HAP-1 (cell line): ENCODE measurements at places on chromosomes 7 and 10.

- peak; percentile 38 for DNase-seq
Measured at GRCh38 chr7:25359471-25360059, 131.3 kb upstream of the NPVF start.

DNA sequence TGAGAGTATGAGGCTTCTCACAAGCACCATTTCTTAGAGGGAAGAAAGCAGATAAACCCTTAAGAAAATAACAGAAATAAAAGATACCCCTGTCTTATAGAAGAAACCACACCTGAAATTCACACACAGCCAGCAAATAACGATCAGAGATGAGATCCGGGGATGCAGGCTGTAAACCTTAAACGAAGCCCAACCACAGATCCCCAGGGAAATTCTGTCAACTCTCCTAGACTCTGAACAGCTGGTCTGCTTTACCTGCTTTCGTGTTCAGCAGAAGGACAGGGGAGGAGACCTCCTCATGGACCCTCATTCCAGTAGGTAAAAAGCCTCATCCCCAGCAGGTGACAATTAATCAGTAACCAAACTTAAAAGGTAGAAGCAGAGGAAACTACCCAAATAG is 45.0 kb downstream of the VOPP1 start:
- no peak for DNase-seq

DNA sequence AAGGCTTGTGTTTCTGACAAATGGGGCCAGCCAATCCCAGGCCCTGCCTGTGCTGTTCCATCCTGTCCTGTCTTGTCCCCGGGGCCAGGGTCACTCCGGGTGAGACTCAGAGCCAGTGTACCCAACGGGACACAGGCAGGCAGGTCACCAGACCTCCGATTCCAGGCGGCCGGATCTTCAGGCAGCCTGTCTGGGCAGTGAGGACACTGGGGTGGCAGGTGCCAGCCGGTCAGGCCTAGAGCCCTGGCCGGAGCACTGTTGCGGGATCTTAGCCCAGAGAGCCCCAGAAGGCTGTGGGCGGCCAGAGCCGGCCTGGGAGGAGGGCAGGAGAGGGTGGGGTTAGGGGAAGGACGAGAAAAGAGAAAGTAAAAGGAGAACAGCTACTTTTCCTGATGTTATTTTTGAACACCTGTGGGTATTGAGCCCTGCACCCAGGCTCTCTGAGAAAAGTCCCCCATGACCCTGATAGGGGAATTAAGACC is 134.3 kb upstream of the TNRC18 start:
- DNase-seq, result peak; percentile 28

GRCh38 chr10:118799777-118800176 is 45.0 kb upstream of the CACUL1 start:
- DNase-seq, result no peak

DNA sequence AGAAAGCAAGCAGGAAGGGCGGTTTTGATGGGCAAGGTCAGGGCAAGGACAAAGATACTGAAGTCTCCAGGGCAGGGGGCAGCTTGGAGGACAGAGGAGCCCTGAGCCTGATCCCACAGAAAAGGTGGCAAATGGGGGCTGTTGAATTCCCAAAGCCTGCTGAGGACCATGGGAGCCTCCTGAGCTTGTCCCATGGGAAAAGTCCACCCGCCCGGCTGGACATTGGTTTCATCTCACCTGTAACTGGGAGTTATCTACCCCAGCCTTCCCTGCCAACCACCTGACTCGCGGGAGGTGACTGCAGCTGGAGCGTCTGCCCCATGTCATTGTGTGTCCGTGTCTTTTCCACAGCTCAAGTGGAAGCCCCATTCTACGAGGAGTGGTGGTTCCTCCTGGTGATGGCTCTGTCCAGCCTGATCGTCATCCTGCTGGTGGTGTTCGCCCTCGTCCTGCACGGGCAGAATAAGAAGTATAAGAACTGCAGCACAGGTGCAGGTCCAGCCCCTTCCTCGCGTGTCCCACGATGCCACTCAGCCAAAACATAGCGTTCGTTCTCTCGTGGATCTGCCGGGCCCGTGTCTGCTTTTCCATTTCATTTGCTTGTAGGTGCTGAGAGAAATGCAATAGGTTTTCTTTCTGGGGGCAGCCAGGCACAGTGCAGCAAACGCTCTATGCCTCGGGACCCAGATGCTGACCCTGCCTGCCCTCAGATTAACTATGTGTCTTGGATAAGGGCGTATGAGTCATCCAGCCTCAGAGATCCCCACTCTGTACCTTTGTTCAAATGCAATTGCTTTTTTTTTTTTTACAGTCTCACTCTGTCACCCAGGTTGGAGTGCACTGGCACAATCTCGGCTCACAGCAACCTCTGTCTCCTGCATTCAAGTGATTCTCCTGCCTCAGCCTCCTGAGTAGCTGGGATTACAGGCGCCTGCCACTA is 444.5 kb upstream of the FOXK1 start:
- no peak for DNase-seq

GRCh38 chr7:92006046-92006445 is 65.4 kb downstream of the AKAP9 start:
- DNase-seq, result no peak

GRCh38 chr7:41899823-41900433 is 197.0 kb upstream of the INHBA start:
- no peak for DNase-seq

DNA sequence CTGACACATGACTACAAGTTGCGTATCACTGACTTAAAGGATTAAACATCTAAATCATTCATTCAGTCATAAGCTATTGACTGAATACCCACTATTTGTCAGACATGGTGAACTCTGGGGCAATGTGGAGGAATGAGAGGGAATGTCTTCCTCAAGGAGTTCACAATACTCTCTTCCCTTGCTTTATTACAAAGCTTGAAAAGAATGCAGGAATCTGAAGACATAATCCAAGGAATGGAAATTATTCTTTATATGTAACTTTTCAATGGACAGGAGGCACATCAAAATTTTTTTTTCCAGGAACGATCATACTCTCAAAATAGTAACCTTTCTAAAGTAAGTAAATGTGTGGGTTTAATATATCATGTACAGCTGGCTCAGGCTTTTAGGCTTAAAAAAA is 111.9 kb downstream of the ATXN7L1 start:
- no peak for DNase-seq

DNA sequence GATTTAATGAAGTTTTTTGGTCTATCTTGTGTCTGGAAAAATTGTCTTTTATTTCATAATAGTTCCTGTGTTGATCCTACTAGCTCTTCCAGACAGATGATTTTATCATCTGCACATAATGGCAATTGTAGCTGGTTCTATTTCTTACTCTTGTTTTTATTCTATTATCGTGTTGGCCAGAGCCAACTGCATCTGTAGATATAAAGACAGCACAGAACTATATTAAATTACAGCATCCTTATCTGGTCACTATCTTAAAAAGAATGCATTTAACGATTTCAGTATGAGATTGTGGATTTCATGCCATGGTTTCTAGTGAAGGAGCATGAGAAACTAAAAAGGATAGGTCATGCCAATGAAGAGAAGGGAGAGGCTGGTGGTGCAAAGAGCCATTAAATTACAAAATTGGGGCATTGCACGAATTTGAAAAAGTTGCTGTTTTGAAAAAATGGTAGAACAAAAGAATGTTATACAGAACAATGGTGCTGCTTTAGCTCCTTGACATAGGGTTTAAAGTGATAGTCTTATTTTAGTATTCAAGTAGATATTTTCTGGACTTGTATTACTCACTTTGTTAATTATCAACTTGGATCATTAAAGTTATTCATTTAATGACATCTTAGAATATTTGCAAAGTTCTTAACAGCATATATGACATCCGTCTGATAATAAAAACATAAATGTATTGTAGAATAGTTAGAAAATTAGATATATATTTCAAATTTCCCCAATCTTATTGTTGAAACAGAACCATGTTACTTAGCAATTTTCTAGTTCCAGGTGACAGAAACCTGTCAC is 1250.3 kb downstream of the REEP3 start:
- no peak for DNase-seq

GRCh38 chr7:17488829-17489228 is 190.4 kb downstream of the AHR start:
- no peak for DNase-seq

- DNase-seq, result no peak
Measured at GRCh38 chr7:2437537-2438148, 34.2 kb downstream of the CHST12 start.

- DNase-seq, result no peak
Measured at GRCh38 chr7:46034056-46034768, 113.1 kb upstream of the IGFBP3 start.

DNA sequence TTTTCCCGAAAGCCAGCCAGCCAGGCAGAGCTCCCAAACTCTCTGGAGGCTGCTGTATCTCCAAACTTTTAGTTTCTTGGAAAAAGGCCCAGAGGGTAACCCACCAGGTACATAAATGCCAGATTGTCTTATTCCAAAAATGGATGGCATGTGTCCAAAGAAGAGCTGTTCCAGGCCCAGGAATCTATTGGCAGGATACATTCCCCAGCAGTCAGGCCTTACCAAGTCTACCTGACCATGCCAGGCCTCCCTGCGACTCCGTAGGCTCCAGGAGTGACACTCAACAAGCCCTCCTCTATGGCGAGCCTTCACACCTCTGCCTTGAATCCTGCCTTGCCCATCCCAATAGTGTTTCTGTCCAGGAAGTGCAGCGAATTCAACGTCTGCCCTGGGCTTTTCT is 95.6 kb downstream of the GRB10 start:
- no peak for DNase-seq

- no peak for DNase-seq
Measured at GRCh38 chr7:48466713-48467112, 295.5 kb downstream of the ABCA13 start.

GRCh38 chr10:61438141-61438988 is 14.8 kb downstream of the TMEM26 start:
- DNase-seq, result no peak

GRCh38 chr10:32077896-32078485 is 21.8 kb upstream of the KIF5B start:
- peak; percentile 13 for DNase-seq

- no peak for DNase-seq
Measured at GRCh38 chr7:13198727-13199126, 511.3 kb downstream of the ARL4A start.

- no peak for DNase-seq
Measured at GRCh38 chr7:106772655-106773108, 92.4 kb upstream of the PIK3CG start.
